ENCODE measurements at places on chromosomes 11 and 22.

GRCh38 chr11:66915046-66915832 lies 42.9 kb downstream of the PC start:
- no peak for DNase-seq

GRCh38 chr11:28834877-28835276 lies 726.7 kb downstream of the METTL15 start:
- DNase-seq, result no peak

DNA sequence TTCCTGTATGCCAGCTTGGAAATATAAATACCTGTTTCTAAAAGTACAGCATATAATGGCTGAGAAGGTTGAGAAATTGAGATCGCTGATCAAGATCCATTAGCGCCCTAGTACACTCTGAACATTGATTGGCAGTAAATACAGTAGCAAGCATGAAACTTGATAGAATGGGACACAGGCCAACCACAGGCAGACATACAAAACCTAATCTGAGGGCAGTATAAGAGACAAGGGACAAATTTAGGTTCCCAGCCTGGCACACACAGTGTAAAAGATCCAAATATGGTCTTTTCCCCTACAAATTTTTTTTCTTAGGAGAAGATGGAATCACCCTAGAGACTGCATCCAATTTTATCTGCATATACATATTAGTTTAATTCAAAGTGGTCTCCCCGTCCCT lies 126.5 kb upstream of the ARHGAP42 start:
- no peak for DNase-seq

DNA sequence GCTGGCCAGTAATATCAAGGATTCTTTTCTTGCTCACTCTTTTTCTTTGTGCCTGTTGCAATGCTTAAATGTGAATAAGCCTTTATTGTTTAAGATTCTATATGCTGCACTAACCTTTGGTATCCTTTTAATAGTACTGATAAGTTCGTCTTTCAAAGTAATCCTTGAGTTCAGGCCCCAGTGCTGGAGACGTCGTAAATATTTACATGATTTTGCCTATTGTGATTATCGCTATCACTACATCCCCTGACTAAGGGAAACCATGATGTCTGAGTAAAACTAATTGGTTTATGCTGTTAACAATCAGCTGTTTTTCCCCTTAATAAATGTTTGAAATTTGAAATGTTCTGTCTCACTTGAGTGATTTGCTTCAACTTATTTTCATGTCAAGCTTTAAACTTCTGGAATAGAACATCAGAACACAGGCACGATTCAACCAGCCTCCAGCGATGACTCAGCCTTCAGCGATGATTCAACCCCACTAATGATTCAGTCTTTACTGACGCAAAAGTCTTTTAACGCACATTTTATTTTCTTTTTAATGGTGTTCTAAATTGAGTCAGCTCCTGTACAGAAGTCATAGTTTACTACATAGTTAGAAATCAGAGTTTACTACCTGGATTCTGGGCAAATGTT lies 3.9 kb downstream of the HTATIP2 start:
- peak; percentile 22 for DNase-seq

DNA sequence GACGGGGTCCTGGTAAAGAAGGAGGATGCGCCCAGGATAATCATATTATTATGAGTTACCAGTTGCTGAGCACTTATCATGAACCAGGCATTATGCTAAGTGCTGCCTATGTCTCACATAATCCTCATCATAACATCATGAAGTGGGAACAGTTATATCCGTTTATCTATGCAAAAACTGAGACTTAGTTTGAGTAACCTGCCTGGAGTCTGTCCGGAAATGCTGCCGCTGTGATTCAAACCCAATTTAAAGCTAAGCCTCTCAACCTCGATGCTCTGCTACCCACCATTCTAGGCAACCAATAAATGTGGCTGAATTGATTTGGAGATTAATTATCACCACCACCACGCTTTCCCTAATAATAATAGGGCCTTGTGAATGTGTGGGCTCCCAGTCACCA lies 111.5 kb upstream of the CLMP start:
- no peak for DNase-seq

DNA sequence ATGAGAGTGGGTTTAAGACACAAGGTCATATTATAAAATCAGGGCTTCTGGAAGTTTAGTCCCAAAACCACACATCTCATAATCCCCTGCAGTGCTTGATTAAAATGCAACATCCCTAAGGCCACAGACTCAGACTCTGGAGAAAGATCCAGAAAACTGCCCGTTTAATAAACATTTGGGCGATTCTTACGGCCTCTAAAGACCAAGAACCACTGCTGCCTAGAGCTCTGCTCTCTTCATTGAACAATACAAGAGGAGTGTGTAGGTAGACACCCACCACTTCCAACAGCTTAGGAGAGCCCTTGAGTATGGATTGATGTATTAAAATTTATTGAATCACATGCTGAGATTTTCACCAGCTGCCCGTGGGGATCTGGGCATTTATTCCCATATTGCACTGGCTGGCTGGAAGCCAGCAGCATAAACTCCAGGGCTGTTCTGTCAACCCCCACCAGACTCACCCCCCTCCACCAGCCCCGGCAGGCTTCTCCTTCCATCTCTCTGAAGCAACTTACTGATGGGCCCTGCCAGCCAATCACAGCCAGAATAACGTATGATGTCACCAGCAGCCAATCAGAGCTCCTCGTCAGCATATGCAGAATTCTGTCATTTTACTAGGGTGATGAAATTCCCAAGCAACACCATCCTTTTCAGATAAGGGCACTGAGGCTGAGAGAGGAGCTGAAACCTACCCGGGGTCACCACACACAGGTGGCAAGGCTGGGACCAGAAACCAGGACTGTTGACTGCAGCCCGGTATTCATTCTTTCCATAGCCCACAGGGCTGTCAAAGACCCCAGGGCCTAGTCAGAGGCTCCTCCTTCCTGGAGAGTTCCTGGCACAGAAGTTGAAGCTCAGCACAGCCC lies 749 bp upstream of the BEST1 start:
- peak; percentile 94 for DNase-seq

DNA sequence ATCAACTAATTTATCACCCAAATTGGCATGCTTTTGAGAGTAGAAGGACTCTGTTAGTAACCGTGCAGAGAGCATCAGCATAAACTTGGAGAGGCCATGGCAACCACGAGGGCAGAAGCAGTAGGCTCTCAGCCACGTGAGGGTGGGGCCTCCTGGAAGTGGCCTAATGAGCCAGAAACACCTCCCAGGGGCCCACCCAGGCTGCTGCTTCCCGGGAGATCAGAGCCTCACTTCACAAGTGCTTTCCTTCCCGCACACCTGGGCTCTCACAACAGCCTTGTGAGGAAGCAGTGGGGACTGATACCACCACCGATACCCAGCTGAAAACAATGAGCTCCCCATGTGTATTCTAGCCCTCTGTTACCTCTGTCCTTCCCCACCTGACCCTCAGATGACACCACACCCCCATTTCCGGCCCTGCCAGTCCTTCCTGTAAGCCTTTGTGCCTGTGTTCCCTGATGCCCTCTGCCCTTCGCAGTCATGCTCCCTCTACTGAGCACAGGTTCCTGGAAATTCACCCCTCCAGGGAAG lies 17.0 kb downstream of the TRIM29 start:
- no peak for DNase-seq

Measured in iPS-NIHi11 (cell line).